Upper lobe of left lung (tissue), 6 donors: ENCODE measurements at places on chromosomes 13 and 19.

GRCh38 chr19:46932346-46932745 is 71.5 kb downstream of the ARHGAP35 start:
- no peak overlapping the region for H3K4me3 ChIP-seq
- H3K4me1 ChIP-seq = peaks cover 35% of the 10 kb centered on the region
- DNase-seq = no peak
- no peak overlapping the region for H3K27ac ChIP-seq
- H3K36me3 ChIP-seq = peaks cover under 1% of the 10 kb centered on the region

DNA sequence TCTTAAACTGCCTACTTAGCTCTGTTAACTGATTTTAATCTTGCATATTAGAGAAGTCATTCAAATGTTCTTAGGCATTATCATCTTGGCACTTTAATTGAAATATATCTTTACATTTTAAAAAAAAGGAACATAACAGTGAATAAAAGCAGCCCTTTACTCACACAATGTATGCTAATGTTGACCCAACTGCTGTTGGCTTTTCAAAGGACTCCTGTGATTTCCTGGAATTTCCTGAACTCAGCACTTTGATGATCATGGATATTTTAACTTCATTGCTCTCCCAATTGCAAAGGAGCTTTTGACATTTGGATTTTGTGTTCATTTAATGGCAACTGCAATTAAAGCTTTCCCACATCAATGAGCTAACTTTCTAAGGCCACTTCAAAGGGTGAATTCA is 1230.3 kb downstream of the DIAPH3 start:
- no peak overlapping the region for H3K27ac ChIP-seq
- H3K4me1 ChIP-seq = no peaks in the 10 kb centered on the region
- H3K36me3 ChIP-seq = no peaks in the 10 kb centered on the region
- no peak for DNase-seq

DNA sequence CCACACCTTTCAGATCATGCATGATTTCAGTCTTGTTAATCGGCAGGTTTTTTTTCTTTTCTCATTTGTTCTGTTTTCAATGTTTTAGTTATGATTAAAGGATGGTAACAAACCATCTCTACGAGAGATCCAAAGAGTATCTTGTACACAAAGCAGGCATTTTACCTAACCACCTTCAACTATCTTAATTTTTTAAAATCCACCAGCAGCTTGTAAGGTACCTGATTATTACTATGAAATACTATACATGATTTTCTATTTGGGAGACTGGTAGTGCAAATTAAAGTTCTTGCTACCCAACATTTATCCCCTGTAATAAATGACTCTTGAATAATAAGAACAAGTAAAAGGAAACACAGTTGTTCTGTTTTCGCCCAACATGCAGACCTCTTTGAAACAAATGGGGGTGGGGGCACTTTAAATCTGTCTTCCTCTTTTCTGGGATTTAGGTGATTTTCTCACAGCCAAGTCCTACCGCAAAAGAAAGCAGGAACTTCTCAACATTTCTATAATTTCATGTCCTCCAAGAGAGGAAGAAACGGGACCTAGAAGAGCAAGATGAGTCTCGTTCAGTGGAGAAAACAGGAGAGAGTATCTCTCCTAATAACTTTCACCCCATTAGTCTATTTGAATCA is 3.6 kb downstream of the POU4F1 start:
- no peak overlapping the region for H3K4me3 ChIP-seq
- no peak overlapping the region for H3K27ac ChIP-seq
- peaks cover 43% of the 10 kb centered on the region for H3K4me1 ChIP-seq

GRCh38 chr13:19601749-19602725 is 31.4 kb upstream of the MPHOSPH8 start:
- peak overlapping the region; percentile 45 for H3K4me3 ChIP-seq
- no peaks in the 10 kb centered on the region for H3K36me3 ChIP-seq

- no peak overlapping the region for H3K4me3 ChIP-seq
- H3K36me3 ChIP-seq = no peaks in the 10 kb centered on the region
Observed at GRCh38 chr13:73522937-73523336, 464.1 kb downstream of the KLF5 start.

DNA sequence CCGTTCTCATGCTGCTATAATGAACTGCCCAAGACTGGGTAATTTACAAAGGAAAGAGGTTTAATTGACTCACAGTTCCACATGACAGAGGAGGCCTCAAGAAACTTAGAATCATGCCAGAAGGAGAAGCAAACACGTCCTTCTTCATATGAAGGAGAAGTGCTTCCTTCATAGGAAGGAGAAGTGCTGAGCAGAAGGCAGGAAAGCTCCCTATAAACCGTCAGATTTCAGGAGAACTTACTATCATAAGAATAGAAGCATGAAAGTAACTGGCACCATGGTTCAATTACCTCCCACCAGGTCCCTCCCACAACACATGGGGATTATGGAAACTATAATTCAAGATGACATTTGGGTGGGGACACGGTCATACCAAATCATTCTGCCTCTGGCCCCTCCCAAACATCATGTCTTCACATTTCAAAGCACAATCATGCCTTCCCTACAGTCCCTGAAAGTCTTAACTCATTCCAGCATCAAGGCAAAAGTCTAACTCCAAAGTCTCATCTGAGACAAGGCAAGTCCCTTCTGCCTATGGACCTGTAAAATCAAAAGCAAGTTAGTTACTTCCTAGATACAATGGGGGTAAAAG is 10.6 kb downstream of the ACOD1 start:
- no peak overlapping the region for H3K27ac ChIP-seq
- no peaks in the 10 kb centered on the region for H3K4me1 ChIP-seq
- no peak overlapping the region for H3K4me3 ChIP-seq
- no peaks in the 10 kb centered on the region for H3K36me3 ChIP-seq
- no peaks in the 10 kb centered on the region for H3K27me3 ChIP-seq

DNA sequence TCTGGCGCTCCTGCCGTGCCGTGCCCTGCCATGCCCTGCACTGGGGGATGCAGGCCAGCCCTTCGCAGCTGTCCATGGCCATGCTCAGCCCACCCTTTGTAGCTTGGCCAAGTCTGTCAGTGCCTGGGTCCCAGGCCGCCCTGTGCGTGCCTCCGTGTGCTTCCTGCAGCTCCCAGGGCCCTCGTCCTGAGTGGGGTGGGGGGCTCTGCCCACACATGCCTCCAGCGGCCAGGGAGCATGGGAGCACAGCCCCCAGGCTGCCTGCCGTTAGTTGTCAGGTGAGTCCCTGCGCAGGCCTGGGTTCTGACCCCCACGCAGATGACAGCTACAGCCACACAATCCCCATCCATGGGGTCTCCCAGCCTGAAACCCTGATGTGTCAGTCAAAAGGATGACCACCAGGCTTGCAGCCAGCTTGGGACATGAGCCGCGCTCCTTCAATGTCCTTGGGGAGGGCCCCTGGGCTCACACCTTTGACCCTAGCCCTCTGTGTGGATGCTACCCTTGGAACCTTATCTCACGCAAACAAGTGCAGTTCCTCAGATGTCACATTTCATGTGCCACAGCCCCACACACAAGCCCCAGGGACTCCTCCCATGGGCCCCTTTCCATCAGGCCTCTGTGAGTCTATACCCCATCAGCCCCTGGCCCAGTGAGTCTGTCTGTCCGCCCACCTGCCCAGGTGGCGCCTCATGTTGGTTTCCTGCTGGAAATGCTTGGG is 24.5 kb downstream of the TMED1 start:
- H3K36me3 ChIP-seq = peaks cover 66% of the 10 kb centered on the region
- peak overlapping the region; percentile 73 for H3K27ac ChIP-seq
- peaks cover 20% of the 10 kb centered on the region for H3K4me1 ChIP-seq
- no peak overlapping the region for H3K4me3 ChIP-seq
- no peaks in the 10 kb centered on the region for H3K27me3 ChIP-seq

DNA sequence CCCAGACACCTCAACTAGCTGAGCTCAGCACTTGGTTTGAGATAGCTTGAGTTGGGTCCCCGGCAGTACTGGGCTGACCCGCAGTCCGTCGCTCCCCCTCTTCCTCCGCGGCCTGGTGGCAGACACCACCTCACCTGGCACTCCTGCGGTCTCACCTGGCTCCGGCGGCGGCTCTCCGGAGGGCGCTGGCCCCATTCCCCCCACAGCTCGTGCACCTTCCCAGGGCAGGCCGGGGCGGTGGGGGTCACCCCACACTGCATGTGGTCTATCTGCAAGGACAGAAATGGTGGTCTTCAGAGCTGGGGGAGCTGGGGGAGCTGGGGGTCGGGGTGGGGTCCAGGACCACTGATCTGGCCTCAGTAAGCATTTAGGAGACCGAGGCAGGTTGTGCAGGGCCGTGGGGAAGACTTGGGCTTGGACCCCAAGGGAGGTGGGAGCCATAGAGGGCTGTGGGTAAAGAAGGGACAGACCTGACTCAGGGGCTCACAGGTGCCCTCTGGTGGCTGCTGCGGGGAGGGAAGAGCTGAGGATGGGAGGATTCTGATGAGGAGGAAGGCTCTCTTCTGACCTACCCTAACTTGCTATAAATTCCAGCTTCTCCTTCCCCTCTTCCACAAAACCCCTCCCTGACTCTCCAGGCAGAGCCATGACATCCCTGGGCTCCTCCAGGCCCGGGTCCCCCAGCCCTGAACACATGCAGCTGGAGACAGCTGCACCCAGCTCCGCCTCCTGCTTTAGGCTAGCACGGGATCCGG is 6.7 kb upstream of the PLIN4 start:
- H3K27me3 ChIP-seq = no peaks in the 10 kb centered on the region
- no peaks in the 10 kb centered on the region for H3K4me1 ChIP-seq
- H3K36me3 ChIP-seq = no peaks in the 10 kb centered on the region

- H3K36me3 ChIP-seq = no peaks in the 10 kb centered on the region
- peak; percentile 73 for DNase-seq
- no peak overlapping the region for H3K4me3 ChIP-seq
- H3K27ac ChIP-seq = no peak overlapping the region
- no peaks in the 10 kb centered on the region for H3K27me3 ChIP-seq
- no peaks in the 10 kb centered on the region for H3K4me1 ChIP-seq
Observed at GRCh38 chr13:105165449-105166125, 1369.9 kb downstream of the EFNB2 start.

DNA sequence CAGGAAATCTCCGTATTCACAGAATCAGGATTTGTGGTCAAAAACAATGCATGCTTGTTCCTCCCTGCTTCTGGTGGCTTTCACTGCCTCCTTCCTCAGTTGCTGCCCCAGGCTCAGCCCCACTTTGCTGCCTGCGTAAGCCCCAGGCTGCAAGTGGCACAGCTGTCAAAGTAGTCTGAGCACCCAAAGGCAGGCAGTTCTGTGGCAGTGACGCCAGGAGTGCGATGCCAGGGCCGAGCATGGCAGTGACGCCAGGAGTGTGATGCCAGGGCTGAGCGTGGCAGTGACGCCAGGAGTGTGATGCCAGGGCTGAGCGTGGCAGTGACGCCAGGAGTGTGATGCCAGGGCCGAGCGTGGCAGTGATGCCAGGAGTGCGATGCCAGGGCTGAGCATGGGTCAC is 77.3 kb upstream of the GPR183 start:
- no peaks in the 10 kb centered on the region for H3K4me1 ChIP-seq
- no peak overlapping the region for H3K27ac ChIP-seq
- H3K36me3 ChIP-seq = peaks cover 27% of the 10 kb centered on the region
- no peak for DNase-seq
- no peak overlapping the region for H3K4me3 ChIP-seq

GRCh38 chr13:67168384-67168783 is 61.8 kb downstream of the PCDH9 start:
- no peaks in the 10 kb centered on the region for H3K36me3 ChIP-seq
- H3K27ac ChIP-seq = no peak overlapping the region
- H3K27me3 ChIP-seq = no peaks in the 10 kb centered on the region
- no peaks in the 10 kb centered on the region for H3K4me1 ChIP-seq
- no peak overlapping the region for H3K4me3 ChIP-seq

- no peak overlapping the region for H3K27ac ChIP-seq
- no peak for DNase-seq
- no peak overlapping the region for H3K4me3 ChIP-seq
- H3K36me3 ChIP-seq = no peaks in the 10 kb centered on the region
- no peaks in the 10 kb centered on the region for H3K4me1 ChIP-seq
Observed at GRCh38 chr19:28556371-28556770, 656.6 kb downstream of the UQCRFS1 start.

- H3K27me3 ChIP-seq = no peaks in the 10 kb centered on the region
- peaks cover 21% of the 10 kb centered on the region for H3K36me3 ChIP-seq
- no peak overlapping the region for H3K4me3 ChIP-seq
- no peaks in the 10 kb centered on the region for H3K4me1 ChIP-seq
Observed at GRCh38 chr13:48349525-48349924, 46.0 kb downstream of the RB1 start.

DNA sequence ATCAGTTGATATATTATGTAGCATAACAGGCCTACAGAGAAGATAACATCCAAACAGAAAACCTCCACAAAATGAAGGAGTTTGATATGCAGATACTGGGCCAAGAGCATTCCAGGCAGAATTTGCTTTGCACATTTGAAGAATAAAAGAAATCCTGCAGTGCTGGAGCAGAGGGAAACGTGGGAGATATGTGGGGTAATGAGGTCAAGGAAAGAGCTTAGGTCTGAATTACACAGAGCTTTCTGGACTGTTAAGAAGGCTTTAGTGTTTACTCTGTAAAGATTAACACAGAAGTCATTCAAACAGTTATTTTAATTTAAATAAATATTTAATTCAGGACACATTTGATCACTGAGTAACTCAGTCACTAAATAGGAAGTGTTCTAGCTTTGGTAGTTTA is 692.7 kb downstream of the PCDH9 start:
- no peaks in the 10 kb centered on the region for H3K27me3 ChIP-seq
- DNase-seq = no peak
- no peak overlapping the region for H3K27ac ChIP-seq
- H3K4me3 ChIP-seq = no peak overlapping the region

- H3K27me3 ChIP-seq = no peaks in the 10 kb centered on the region
- H3K4me1 ChIP-seq = peaks cover 27% of the 10 kb centered on the region
- no peak overlapping the region for H3K27ac ChIP-seq
- no peaks in the 10 kb centered on the region for H3K36me3 ChIP-seq
Observed at GRCh38 chr13:40624986-40625385, 41.5 kb downstream of the FOXO1 start.

- no peaks in the 10 kb centered on the region for H3K36me3 ChIP-seq
- H3K27me3 ChIP-seq = no peaks in the 10 kb centered on the region
- peaks cover 5% of the 10 kb centered on the region for H3K4me1 ChIP-seq
- peak overlapping the region; percentile 33 for H3K4me3 ChIP-seq
Observed at GRCh38 chr19:36245210-36246005, 30.5 kb downstream of the ZNF146 start.

- peak overlapping the region; percentile 58 for H3K4me3 ChIP-seq
- no peaks in the 10 kb centered on the region for H3K36me3 ChIP-seq
- H3K27me3 ChIP-seq = peaks cover 6% of the 10 kb centered on the region
- DNase-seq = no peak
- H3K4me1 ChIP-seq = peaks cover 20% of the 10 kb centered on the region
- H3K27ac ChIP-seq = peak overlapping the region; percentile 78
Observed at GRCh38 chr13:112967686-112968379, 1.2 kb upstream of the MCF2L start.

- no peak for DNase-seq
- no peaks in the 10 kb centered on the region for H3K27me3 ChIP-seq
- H3K4me1 ChIP-seq = peaks cover 14% of the 10 kb centered on the region
Observed at GRCh38 chr13:27644302-27644701, 22.6 kb downstream of the POLR1D start.

GRCh38 chr19:33177417-33177979 is 16.6 kb upstream of the LRP3 start:
- no peaks in the 10 kb centered on the region for H3K36me3 ChIP-seq
- H3K27ac ChIP-seq = peak overlapping the region; percentile 96
- peaks cover 18% of the 10 kb centered on the region for H3K4me1 ChIP-seq
- no peaks in the 10 kb centered on the region for H3K27me3 ChIP-seq
- DNase-seq = no peak
